OCI-M1 (cell line): ENCODE measurements at places on chromosomes 16 and 17.
A peak's percentile ranks its signal among the peaks of the same experiment; 100 is the strongest.

GRCh38 chr17:1188812-1189504 lies 9.2 kb upstream of the ABR start:
- DNase-seq: no peak

DNA sequence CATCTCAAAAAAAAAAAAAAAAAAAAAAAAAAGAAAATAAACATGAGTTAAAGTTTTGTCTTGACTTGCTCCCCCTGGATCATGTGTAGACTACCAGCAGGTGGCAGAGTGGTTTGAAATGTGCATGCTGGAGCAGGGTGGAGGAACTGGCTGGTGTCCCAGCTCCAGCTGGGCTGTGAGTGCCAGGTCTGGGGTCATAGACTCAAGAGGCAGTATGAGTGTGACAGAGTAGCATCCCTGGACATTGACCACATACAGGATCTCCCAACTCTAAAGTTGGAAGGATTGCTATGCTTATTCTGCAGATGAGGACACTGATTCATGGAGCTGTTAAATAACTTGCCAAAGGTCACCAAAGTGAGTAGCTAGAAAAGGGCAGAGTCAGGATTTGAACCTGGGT lies 198.0 kb upstream of the MPHOSPH6 start:
- DNase-seq: peak; percentile 5

DNA sequence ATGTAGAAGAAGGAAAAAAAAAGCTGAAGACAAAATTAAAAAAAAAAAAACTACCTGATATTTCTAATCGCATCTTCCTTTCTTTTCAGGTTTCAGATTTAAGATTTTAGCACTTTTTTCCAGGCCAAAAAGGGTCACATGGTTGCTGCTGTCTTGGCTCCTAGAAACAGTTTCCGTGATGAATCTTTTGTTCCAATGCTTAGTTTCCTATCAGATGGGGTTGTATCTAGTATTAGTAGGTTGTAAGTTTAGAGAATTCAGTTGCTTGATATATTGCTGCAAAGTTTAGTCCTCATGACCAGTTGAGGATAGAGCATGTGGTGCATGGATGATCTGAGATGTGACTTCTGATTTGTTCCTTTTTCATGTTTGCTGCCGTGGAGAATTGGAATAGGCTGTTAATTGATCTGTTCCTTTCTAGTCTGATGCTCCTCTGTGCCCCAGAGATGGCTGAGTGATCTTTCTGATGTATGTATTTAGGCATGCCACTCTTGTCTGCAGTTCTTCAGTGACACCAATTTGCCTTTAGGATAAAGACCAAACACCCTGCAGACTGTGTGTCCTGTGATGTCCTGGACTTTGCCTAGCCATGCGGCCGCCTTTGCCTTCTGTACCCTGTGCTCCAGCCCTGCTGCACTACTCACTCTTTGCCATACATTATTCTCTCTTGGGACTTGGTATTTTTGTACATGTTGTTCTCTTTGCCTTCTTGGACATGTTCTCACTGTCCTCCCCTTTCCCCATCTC lies 94.0 kb downstream of the MRTFB start:
- DNase-seq: no peak

DNA sequence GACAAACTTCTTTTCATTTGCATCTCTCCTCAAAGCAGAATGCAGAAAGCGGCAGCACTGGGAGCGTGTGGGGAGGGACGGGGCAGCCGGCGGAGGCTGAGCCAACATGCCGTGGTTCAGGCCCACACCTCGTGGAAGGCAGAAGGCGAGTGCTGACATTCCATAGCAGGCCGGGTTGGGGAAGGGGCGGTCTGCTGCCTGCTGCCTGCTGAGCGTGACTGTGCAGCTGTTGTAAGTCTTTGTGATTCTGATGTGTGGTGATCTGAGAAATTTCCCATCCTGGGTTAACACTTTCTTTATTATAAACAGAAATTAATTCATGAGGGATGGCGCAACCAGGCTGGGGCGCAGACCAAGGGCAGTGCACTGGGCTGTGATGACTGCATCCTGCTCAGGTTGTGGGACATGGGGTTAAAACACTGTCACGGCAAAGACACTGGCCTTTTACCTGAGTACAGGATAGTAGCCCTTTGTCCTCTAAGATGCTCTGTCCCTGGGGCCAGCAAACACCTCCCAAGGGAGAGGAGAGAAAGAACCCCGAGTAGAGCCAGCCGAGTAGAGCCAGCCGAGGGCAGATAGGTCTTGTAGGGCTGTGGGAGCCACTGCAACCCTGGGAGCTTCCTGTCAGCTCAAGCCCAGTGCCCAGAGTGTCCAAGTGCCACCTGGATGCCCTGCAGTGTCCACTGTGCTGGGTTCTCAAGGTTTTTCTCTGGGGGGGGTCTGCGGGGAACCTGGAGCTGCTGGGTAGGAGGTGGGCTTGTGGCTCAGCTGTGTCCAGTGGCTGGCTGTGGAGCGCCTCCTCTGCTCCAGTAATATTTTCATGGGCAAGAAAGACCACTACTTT lies 8.8 kb upstream of the DNASE1 start:
- no peak for DNase-seq

DNA sequence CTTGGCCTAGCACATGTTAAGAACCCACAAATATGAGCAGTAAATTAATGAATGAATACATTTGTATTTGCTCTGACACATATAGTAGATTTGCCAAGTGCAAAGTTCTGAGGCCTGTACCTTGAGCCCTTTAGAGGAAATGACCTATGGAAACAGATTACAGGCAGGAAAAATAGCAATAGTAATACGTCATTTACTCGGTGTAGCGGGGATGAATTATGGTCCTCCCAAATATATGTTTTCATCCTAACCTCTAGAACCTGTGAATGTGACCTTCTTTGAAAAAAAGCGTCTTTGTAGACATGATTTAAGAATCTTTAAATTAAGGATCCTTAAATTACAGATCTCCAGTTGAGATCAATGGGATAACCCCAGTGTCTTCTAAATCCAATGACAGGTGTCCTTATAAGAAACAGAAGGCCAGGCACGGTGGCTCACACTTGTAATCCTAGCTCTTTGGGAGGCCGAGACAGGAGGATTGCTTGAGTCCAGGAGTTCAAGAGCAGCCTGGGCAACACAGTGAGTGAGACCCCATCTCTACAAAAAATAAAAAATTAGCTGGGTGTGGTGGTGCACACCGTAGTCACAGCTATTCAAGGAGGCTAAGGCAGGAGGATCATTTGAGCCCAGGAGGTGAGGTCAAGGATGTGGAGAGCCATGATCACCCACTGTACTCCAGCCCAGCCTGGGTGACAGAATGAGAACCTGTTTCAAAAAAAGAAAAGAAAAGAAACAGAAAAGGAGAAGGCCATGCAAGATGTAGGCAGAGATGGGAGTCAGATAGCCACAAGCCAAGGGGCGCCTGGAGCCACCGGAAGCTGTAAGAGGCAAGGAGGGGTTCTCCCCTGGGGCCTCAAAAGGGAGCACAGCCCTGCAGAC lies 5.1 kb upstream of the ITPRIPL2 start:
- no peak for DNase-seq

DNA sequence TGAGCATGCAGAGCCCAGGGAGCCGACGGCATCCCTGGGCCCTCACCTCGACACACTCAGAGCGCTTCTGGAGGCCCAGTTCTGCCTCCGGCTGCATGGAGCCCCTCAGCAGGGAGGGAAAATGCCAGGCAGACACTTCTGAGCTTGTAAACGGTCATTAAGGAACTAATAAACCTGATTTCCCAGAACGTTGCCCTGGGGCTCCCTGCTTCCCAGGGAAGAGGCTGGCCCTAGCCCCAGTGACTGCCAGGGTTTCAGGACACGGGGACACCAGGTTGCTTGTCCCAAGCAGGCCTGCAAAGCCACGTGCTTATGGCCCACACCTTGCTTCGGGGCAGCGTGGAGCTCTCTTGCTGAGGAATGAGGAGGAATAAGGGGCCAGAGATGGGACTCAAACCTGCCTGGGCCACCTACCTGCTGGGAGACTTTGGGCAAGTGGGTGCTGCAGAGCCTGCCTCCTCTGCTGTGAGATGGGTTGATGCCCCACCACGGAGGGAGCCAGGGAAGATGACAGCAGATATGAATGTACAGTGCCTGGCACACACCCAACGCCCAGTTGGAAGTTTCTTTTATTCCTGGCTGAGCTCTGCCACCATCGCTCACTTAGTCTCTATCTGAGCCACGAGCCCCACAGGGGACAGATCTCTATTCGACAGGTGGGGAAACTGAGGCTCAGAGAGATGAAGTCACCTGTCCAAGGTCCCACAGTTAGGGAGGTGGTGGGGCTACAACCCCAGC lies 5.4 kb downstream of the RHBDF2 start:
- no peak for DNase-seq

DNA sequence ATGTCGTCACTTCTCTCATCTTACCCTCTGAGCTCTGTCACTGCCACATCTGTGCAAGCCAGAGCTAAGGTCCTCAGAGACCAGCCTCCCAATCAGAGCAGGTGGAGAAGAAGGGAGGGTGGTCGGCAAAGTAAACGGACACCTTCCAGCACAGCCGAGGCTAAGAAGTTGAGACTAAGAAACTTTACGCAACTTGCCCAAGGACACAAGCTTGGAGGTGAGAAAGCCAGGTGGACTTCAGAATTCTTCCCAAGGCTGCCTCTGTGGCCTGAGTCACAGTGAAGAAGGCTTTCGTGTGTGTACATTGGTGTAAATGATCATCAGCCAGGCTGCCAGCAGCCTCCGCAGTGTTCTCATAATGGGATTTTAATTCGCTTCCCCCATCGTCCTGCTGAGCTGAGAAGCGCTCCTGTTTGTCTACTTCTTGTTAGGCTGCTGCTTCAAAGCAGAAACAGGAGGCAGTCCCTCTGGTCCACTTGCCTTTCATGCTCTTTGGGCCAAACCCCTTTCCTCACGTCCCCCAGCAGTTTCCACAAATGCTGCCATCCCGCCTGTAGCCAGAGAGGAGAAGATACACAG lies 125.0 kb upstream of the RPL38 start:
- DNase-seq: no peak

DNA sequence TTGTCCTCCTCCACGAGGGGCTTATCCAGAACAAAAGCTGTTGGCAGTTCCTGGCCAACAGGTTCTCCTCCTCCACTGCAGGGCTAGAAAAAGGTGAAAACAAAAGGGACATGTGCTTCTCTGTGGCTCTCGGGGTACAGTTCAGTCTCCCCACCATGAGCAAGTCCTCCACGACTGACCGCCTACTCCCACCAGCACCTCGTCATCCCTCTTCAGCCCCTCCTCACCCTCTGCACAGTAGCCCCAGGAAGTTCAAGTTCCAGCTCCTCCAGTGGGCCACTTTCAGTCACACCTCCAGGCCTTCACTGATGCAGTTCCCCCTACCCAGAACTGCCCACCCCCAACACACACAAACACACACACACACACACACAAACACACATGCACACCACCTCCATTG lies 19.4 kb downstream of the KRT9 start:
- no peak for DNase-seq

- no peak for DNase-seq
These were observed 2.3 kb downstream of the MYO15B start for GRCh38 chr17:75589919-75590303.

DNA sequence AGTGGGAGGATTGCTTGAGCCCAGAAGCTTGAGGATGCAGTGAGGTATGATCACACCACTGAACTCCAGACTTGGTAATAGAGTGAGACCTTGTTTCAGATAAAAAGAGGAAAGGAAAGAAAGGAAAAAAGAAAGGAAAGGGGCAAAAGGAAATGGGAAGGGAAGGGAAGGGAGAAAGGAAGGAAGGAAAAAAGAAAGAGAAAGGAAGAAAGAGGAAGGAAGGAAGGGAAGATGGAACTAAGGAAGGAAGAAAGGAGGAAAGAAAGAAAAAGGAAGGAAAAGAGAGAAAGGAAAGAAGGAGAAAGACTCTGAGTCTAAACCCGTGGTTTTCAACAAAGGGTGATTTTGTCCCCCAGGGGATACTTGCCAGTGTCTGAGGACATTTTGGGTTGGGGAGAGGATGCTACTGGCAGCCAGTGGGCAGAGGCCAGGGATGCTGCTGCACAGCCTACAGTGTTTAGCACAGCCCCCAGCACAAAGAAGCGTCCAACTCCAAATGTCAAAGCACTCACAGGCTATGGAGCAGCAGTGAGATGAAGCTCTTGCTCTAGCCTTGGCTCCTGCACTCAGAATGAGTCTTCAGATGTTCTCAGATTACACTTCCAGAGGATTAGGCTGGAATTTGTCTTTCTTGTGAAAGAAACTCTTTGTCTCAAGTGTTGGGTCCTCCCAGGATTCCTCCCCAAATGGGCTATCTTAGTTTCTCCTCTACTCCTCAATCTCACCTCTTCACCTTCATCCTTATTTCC lies 64.2 kb downstream of the BMERB1 start:
- no peak for DNase-seq
